ENCODE measurements at places on chromosomes 7 and 10.

- DNase-seq = no peak
These were observed 39.5 kb downstream of the AGK start for GRCh38 chr7:141590666-141591065.

DNA sequence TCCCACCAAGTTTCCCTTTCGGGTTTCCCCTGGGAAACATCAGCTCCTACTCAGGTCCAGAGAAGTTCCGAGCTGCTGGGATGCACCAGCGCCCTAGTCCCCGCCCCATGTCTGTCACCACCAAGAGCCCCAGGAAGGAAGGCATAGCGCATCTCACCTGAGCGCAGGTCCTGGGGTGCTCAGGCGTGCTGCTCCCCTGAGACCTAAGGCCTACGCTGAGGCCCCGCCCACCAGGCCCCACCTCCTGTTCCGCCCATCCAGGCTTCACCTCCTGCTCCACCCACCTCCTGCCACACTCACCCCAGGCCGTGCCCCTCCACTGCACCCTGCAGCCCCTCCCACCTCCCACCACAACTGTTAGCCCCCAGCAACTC lies 1.2 kb upstream of the TFR2 start:
- DNase-seq = no peak

- no peak for DNase-seq
These were observed 47.3 kb downstream of the PROSER2 start for GRCh38 chr10:11870461-11870780.

DNA sequence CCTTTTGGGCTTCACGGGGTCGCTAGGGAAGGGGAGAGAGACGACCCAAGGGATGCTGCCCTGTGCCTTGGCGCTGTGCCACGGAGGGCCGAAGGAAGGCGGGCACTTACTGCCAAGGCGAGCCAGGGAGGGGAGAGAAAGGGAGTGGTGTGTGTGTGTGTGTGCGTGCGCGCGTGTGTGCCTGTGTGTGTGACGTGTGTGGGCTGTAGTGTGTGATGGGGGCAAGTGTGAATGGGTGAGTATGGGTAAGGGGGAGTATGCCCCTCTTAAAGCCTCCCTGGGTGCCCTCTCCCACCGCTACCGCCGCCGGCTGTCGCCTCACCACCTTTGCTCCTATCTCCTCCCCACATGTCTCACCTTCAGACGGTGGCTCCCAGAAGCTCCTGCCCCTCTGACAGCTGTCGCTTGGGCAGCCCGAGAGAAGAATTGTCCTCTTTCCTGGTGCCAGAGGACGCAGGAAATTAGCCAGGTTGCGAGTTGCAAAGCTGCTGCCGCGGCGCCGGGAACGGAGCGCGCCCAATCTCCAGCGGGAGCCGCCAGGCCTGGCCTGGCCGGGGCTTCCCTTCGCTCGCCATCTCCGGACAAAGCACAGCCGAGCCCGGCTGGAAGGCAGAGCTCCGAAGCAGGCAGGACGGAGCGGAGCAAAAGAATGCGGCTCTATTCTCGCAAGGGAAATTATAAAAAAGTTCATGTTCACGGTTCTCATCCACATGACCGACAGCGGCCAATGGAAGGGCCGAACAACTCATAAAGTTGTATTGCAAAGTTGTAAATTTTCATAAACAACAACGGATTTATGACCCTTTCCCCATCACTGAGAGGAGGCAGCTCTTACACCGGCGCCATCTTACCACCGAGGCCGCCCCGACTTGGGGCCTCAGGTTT lies at the start of gene HOXA3:
Gene HOXA3 (minus strand): TSS at position 653 of the 885 bp plus-strand sequence. CDS start 41,943 bp downstream, outside the sequence.
- DNase-seq = no peak

DNA sequence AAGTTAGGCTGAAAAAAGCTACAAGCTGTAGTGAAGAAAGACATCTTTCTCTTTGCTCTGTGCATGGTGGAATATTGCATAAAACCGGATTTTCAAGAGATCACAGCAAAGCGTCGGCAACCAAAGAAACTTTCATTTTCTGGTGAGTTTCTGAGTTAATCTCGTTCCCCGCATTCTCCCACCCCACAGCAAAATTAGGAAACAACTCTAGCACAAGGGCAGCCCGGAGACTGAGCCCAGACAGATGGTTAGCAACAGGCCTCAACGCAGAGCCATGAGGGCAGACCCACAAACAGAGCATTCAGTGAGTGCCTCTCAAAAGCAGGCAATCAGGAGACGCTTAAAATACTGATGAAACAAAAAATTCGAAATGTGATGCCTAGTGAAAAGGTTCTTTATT lies 396.1 kb upstream of the KLF6 start:
- no peak for DNase-seq

- no peak for DNase-seq
These were observed 4.2 kb downstream of the CLDN12 start for GRCh38 chr7:90407484-90407821.

GRCh38 chr7:107007007-107007891 lies 37.3 kb upstream of the PRKAR2B start:
- no peak for DNase-seq

DNA sequence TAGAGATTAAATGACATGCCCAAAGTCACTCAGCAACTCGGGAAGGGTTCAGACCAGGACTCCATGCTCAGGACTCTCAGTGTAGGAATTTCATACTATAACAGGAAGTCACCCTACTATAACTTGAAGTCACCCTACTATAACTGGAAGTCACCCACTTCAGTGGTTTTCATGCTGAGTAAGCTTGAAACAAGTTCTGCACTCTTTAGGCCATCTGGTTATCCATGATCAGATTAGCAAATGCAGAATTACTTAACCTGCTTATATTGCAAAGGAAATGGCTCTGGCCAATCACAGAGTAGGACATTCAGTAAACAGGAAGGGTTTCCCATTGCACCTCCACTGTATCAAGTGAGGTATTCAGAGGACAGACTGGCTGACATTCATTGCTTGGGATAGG lies 1240.4 kb downstream of the GATA3 start:
- DNase-seq = no peak

- DNase-seq = no peak
These were observed at the start of gene ETV1 for GRCh38 chr7:13989126-13989948. TSS of gene ETV1 (minus strand) at chr7:13989666. CDS start at chr7:13989052, 614 bp downstream.

GRCh38 chr7:36741866-36742265 lies 17.6 kb upstream of the AOAH start:
- DNase-seq = no peak

- DNase-seq = no peak
These were observed 218.9 kb downstream of the DOCK4 start for GRCh38 chr7:111987115-111987826.

- no peak for DNase-seq
These were observed 841.1 kb upstream of the SORCS1 start for GRCh38 chr10:108005627-108006026.

- no peak for DNase-seq
These were observed 5.1 kb downstream of the GSTO2 start for GRCh38 chr10:104273899-104274575.

GRCh38 chr7:43480581-43480980 lies 102.3 kb upstream of the STK17A start:
- no peak for DNase-seq

DNA sequence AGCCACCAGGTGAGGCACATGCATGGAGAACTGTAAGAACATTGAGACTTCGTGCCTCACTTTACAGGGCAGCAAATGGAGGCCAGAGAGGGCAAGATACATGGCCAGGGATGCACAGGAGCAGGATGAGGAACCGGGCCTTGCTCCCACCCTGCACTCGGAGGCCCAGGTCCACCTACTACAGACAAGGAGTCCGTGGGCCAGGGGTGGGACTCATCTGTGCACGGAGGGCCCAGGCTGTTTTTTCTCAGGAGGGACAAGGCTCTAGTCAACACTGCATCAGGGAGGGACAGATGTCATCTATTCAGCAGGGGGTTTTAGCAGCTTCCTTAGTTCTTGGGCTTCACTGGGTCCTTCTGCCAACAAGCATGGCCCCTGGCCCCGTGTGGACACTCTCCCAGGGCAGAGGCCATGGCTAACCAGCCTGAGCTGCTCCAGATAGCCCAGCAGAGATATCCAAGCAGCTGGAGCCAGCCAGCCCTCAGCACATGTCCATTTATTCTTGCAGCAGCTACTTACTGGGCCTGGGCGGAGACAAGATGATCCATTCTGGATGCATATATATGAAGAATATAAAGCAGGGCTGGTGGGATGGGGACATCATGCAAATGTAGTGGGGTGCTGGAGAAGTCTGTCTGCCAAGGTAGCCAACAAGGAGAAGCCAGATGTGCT lies 134.5 kb upstream of the RET start:
- DNase-seq = no peak

GRCh38 chr10:22722626-22723169 lies 8.3 kb upstream of the PIP4K2A start:
- DNase-seq = no peak

- DNase-seq = no peak
These were observed 63.9 kb downstream of the SND1 start for GRCh38 chr7:127715901-127716300.

DNA sequence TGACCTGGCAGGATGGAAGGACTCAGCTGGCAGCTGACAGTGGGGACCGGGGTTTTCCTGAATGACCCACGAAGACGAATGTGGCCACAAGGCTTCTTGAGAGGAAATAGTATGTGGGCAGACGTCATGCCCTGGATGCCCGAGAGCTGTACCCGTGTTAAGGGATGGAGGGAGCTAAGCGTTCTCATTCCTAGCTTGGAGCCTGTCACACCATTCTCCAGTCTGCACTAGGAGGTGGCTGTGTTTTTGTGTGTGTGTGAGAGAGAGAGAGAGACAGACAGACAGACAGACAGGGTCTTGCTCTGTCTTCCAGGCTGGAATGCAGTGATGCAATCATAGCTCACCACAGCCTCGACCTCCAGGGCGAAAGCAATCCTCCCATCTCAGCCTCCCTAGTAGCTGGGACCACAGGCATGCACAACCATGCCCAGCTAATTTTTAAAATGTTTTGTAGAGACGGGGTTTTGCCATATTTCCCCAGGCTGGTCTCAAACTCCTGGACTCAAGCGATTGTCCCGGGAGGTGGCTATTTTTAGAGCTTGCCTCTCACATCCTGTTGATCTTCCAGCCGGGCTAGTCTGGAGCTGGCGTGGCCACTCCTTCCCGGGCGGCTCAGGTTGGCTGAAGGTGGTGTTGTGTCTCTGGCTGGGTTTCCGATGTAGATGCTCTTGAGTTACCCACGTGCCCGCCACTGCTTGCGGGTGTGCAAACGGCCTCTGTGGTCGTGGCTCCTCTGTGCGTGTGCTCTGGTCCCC lies 2.1 kb downstream of the AMZ1 start:
- no peak for DNase-seq

- DNase-seq = no peak
These were observed 7.7 kb downstream of the CASP2 start for GRCh38 chr7:143295870-143296269.

GRCh38 chr7:151351967-151352366 lies 10.4 kb downstream of the NUB1 start:
- no peak for DNase-seq

- no peak for DNase-seq
These were observed 8.6 kb upstream of the WBP1L start for GRCh38 chr10:102735065-102735562.

DNA sequence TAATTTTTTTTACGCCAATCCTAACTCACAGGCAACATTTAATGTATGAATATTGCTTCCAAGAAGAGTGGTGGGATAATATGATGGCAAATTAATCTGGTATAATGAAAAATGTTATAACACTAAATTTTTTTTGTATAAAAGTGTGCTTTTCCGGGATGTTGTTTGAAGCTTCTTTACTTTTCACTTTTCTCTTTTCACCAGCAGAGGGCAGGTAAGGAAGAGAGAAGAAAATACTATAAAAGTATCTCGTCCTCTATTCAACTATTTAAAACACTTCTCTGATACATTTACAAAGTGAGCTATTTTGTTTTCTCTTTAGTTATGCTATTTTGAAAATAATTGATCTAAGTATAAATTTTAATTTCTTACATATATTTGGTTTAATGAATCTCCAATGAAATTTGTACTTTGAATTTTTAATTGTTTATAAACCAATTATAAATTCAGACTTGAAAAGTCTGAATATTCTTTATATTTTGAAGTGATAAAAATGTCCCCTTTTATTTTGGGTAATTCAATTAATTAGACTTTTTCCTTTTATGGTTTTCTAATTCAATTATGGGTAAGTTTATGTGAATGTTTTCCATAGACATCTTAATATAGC lies 20.7 kb upstream of the CFTR start:
- DNase-seq = no peak

- no peak for DNase-seq
These were observed 10.9 kb upstream of the FRAT1 start for GRCh38 chr10:97307866-97308780.

DNA sequence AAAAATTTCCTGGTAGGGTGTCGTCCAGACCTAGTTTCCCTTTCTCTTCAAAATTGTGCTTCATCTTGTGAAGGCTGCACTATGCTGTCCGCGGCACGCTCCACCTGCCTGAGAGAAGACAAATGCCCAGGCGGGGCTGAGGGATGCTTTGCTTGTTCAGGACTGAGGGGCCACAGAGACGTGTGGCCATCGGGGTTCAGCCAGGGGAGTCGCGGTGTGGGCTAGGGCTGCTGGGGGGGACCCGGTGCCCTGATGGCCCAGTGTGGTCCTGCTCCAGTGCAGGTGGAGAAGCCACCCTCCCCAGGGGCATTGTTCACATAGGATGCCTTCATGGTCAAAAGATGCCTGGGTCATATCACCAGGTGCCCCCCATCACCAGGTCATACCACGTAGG lies 107.8 kb upstream of the SHH start:
- no peak for DNase-seq

DNA sequence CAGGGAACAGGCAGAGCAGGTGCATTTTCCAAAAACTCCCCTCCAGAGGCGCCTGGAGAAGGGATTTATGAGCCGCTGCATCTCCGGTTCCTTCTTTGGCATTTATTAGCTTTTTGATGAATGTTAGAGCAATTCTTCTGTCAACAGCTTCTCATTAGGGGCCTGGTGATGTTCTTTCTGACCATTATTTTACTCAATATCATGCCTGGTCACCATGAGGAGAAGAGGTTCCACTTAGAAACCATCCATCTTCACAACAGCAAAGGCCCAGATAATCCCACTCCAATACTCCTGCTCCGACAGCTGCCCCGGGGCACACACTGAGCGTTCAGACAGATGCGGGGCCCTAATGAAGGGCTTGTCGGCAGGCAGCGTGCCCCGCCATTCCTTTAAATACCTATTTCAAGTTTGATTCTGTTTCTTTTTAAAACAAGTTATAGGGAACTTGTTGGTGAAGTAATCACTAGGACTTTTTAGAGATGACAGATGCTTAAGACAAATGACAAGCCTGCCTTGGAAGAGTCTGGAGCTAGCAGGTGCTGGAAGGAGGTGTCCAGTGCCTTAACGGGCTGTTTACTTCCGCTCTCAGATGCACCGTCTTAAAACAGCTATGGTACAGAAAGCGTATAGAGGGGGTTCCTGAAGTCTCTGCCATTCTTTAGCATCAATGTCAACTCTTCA lies 31.7 kb downstream of the ECHDC3 start:
- no peak for DNase-seq

GRCh38 chr10:77507291-77507880 lies 130.2 kb downstream of the KCNMA1 start:
- DNase-seq = no peak

Data from stimulated activated CD4-positive, alpha-beta T cell treated with anti-CD3 and anti-CD28 coated beads, Interleukin-1b, Interleukin-23, amount 100 ng/mL, for 4 hours (primary cell).